ENCODE measurements at places on chromosomes 4 and X.

GRCh38 chr4:187493661-187494060, 501.9 kb upstream of the ZFP42 start:
- DNase-seq, result no peak

GRCh38 chr4:173420801-173421200, 21.9 kb upstream of the SCRG1 start:
- DNase-seq, result no peak

GRCh38 chr4:121541696-121542095, 155.1 kb downstream of the ANXA5 start:
- DNase-seq, result no peak

- DNase-seq, result no peak
These were observed 99.4 kb downstream of the FRAS1 start for GRCh38 chr4:78156520-78156919.

- DNase-seq, result no peak
These were observed 145.7 kb downstream of the AMMECR1 start for GRCh38 chrX:110172215-110172614.

DNA sequence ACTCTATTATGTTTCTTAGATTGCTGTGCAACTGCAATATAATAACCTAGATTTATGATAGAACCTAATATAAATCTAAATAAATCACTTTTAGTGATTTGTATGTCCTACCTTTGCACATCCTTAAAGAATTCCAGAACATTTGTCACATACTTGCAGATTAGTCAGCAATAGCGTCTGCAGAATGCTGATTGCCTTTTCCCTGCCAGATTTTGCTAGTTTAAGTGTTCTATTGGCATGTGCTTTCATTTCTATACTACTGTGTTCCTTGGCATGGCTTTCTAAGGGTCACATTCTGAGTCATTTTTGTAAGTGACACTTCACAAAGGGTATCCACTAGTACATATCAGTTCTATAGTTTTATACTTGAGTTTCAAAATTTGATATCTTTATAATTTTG, 303.1 kb upstream of the GIMD1 start:
- DNase-seq, result no peak

DNA sequence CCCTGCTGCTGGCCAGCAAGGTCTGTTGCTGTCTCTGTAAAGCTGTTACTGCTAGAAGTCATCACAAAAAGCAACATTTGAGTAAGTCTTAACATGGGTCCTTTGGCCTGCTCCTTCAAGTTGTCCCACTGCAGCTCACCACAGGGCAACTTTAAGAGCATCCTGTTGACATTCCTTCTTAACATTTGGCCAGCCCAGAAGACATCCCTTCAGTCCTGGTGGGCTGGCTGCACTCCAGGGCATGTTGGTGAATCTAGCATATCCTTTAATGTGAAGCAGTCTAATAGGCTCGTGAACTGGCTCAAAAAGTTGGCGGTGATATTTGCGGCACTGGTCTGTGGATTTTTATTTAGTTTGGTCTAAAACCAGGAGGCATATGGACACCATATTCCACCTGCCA, 92.2 kb upstream of the MAML3 start:
- no peak for DNase-seq

GRCh38 chr4:107131295-107131694, 95.2 kb upstream of the DKK2 start:
- DNase-seq, result no peak

DNA sequence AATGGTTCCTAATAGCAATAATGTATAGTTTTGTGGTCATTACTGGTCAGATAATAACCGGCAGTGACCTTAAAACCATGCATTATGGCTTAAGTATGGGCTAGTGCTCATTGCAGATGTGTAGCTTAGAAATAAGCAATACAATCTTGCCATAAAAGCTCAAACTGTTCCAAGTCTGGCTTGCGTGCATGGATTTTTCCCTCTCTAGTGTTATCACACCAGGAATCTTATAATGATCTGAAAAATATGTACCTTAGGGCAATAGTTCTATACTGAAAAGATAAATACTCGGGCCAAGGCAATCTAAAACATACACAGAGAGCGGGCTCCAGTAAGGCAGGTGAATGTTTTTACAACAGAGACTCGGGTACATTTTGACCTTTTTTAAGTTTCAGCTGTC, 157.8 kb downstream of the DHX15 start:
- no peak for DNase-seq

DNA sequence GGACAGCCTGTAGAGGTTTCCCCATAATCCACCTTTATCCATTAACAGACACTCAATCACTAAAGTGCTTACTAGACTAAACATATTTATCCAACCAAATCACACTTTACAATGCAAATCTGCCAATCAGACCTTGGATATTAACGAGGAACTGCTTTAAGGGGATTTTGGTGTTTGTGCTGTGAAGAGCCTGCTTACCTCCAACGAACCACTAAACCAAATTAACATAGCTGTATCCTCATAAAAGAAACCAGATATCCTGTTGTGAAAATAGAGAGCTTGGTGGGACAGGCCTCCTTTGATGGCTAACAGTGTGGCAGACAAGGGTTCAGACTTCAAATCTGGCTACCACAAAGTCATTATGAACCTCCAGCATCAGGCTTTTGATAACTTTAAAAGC, 252.6 kb upstream of the HAND2 start:
- DNase-seq, result no peak

DNA sequence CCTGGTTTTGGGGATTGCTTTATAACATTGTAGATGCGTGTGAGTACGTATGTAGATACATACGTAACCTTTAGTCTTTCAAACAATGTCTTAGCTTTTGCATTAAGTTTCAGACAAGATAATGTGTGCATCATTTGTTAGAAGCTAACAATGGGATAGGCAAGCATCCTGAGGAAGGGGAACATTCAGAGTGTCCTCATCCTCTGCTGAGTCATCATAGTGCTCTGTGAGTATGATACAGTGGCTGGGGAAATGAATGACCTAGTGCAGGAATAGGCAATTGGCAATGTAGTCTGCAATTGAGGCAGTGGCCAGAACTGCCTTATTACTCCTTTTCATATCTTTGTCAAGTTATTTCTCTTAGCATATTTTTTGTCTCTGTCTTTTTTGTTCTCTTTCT, 7.3 kb downstream of the NAP1L5 start:
- no peak for DNase-seq

All from psoas muscle (tissue), 8 donors.